Activated naive CD4-positive, alpha-beta T cell treated with anti-CD3 and anti-CD28 coated beads, Interleukin-2, amount 50 U/mL, for 72 hours (primary cell): ENCODE measurements at places on chromosomes 11 and 22. TPM values are rescaled to one million over a fixed set of nuclear protein-coding genes. Genes with fewer than 3 reads are reported as not detected.

- no peak for DNase-seq
Measured at GRCh38 chr11:61715867-61716266, 35.7 kb downstream of the DAGLA start.

- no peak for DNase-seq
Measured at GRCh38 chr22:39574779-39575551, 4.4 kb downstream of the CACNA1I start.

- no peak for DNase-seq
Measured at GRCh38 chr11:36390963-36391471, 94.9 kb downstream of the PRR5L start.

GRCh38 chr11:69330330-69330729, 36.4 kb downstream of the MYEOV start:
- DNase-seq = no peak

DNA sequence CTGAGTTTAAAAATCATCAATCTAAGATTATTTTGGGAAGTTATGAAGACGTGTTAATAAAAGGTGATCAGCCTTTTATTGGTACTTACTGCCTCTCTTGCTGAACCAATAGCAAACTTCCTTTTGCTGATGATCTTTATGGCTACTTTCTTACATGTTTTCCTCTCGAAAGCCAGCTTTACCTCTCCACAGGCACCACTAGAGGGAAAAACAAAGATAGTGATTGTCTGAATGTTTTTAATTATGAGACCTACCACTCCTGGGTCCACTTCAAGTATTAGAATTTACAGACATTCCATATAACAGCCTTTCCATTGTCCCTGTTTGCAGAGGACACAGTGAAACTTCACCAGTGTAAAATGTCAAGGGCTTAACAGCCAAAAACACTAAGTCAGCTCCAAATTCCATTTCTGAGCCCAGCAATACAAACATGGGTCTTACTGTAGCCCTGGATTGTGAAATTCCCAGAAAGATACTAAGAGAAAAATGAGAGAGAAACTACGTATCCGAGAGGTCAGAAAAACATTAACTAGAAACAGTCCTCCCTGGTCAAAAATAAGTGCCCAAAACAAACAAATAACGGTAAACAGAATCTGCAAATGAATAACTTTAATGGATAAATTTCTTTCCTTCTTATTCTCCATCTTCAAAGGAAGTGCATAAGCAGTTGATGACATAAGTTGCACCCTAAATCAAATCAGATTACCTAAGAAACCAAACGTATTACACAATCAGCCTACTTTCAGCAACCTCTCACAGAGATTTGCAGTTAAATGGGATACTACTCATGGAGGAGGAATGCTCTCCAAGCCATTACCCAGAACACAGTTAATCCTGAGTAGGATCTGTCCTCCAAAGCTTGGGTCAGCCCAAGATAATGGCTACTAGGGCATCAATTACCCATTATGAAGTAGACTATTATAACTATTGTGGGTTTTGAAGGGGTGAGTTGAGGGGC, 29.5 kb downstream of the CHEK2 start:
- DNase-seq = no peak

GRCh38 chr11:73244589-73245240, 26.6 kb downstream of the P2RY2 start:
- DNase-seq = no peak

GRCh38 chr11:95653099-95653498, 136.5 kb downstream of the FAM76B start:
- DNase-seq = no peak

DNA sequence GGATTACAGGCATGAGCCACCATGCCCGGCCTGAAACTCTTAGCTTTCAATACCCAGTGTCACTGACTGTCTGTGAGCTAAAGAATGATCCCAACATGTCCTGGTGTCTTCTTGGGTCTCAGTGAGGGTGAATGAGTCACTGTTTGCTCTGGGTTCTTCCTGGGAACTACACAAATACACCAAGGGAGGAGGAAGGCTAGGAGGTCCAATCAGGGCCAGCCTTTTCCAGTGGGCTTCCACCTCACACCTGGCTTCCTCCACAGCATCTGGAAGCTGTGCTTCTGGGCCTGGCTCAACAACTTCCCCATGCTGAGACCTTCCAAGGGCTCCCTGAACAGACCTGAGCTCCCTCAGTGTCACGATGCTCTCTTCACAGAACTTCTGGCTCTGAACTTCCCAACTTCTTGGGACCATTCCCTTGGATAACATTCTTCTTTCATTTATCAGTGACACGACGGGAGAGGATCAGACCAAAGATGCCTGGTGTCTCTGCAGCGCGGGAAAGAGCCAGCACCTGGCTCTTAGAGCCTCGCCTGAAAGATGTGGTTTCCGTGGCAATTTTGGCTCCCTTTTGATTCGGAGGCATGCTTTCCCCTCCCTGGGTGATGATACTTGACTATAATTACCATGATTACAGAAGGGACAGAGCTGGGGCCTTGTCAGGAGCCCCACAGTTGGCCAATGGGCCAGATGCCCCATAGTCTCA, 22.3 kb upstream of the CHRM4 start:
- DNase-seq = peak; percentile 25

PGA5 gene
- total RNA-seq = not detected

GAL3ST3 gene
- 1.1 TPM for total RNA-seq
